Iris pigment epithelial cell (primary cell): ENCODE measurements at places on chromosomes 2 and 18.

DNA sequence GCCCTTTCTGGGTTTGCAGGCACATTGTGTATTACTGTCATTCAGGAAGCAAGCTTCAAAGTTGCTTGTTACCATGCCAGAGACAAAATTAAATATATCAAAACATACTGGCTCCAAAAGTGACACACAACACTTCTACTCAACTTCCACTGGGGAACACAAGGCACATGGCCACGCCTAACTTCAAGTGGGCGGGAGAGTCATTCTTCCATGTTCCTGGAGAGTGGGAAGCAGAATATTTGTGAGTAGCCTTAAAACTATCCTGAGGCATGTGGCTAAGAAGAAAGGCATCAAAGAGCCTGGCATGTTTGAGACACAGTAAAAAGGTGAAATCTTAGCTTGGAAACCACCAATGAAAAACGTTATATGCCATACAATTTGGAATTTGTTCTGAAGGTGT lies 90.5 kb upstream of the TACR1 start:
- no peak for DNase-seq

DNA sequence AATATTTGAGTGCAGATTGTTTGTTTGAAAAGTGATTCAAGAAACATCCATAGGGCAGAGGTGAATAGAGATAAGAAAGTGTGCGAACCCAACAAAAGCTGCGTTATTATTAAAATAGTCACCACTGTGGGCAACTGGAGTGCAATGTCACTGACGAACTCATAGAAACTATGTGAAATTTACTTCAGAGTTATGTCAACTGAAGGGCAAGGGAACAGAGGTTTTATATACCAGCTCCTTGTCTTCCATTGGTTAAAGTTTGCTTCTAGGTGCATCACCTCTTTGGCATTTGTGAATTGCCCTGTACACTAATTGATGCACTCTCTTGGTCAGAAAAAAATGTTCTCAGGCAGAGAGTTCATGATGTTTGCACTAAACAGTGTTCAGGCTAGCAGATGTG lies 110.5 kb upstream of the NYAP2 start:
- peak; percentile 83 for DNase-seq

DNA sequence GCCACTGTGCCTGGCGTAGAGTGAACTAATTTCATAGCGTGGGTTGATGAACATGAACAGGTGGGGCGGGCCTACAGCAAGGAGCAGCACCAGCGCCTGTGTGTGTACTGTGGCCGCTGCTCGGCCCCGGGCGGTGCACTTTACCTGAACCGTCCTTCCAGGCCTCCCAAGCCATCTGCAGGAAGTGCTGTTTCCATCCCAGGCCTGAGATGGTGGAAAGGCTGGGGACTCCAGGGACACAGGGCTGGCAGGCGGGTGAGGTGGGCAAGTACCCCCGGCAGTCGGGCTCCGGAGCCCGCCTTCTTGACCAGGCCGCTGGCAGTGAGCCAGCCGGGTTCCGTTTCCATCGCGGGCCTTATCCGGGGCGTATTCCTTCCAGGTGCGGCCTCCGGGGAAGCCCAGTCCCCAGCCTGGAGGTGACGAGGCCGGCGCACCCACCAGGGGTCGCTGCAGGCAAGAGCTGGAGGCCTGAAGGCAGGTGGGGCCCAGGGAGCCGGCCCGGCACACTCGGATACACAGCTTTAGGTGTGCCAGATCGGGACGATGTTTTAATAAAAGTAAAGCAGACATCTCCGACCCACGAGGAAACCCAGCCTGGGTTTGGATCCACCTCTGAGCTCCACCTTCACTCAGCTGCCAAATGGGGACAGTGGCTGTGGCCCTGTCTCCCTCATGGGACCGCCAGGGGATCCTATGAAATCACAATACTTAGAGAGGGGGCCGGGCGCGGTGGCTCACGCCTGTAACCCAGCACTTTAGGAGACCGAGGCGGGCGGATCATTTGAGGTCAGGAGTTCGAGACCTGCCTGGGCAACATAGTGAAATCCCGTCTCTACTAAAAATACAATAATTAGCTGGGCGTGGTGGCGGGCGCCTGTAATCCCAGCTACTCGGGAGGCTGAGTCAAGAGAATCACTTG lies 22.7 kb upstream of the PDIA6 start:
- peak; percentile 33 for DNase-seq

DNA sequence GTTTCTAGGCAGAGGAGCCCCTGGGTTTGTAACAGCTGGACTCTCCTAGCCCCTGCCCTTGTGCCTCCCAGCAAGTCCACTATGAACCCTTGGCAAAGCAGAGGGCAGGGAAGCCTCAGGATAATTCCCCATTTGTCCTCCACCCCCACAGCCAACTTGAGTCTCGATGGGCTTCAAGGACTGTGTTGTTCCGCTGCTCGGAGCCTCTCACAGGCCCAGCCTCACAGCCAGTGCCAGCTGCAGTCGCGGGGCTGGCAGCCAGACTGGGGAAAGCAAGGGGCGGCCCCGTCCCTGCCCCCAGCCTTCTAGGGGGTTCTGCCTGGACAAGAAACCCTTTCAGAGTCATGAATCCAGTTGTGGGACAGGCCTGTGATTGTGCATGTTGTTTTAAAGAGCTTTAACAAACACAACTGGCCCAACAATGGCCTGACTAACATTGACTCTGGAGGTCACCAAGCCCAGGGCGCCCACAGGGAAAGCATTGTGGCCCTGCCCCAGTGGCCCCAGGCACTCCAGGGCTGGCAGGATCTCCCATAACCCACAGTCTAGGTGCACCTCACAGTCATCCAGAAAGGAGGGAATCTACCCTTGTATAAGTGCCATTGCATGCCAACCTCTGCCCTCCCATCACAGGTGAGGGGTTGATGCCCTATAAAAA lies 71.8 kb upstream of the DAPL1 start:
- no peak for DNase-seq

GRCh38 chr2:41723526-41723925 lies 324.3 kb upstream of the PKDCC start:
- peak; percentile 51 for DNase-seq

DNA sequence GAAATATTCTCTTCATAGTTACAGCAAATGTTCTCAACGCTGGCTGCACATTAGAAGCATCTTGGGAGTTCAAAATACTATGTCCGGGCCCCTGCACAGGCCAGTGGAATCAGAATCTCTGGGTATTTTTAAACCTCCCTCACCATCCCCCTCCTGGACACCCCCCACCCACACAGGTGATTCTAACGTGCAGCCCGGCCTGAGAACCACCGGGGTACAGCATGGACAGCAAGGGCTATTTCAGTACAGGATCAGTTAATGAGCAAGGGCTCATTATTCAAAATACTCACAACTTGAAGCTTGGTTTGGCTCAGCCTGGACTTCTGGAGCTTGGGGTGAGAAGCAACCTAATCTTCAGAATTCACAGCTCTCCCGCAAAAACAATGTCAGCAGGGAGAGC lies 31.4 kb downstream of the INO80C start:
- no peak for DNase-seq

DNA sequence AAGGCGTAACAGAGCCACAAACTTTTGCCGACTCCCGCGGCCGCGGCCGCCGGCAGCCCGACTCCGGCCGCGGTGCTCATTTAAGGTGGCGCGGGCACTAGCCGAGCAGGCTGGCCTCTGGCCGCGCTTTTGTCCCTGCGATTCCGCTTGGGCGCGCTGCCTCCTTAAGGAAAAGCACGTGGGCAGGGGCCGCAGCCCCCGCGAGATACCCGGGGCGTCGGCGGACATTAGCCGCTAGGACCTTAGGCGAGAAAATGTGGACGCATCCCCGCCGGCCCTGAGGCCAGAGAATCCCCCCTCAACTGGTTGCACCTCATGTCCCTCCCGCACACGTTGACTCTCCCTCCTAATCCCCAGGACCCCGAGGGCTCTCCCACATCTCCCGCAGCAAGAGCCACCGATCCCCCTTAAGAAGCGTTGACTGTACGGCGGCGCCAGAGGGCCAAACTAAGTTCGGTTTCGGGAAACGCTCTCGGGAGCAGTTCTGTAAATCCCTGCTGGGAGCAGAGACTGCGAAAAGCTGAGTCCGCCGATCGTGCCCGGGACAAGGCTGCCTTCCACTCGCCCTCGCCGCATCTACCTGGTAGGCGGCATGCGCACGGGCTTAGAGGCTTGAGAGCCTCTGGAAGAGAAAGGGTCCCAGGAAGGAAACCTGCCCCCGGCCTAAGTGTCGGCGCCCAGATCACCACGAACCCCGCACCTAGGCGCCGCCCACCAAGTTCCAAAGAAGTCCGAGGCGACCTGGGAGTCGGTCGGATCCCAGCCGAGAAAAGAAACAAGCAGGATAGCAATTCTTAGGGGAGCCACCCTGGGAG lies 1.8 kb upstream of the SATB2 start:
- DNase-seq: peak; percentile 96

GRCh38 chr2:51994123-51994763 lies 962.3 kb upstream of the NRXN1 start:
- no peak for DNase-seq

DNA sequence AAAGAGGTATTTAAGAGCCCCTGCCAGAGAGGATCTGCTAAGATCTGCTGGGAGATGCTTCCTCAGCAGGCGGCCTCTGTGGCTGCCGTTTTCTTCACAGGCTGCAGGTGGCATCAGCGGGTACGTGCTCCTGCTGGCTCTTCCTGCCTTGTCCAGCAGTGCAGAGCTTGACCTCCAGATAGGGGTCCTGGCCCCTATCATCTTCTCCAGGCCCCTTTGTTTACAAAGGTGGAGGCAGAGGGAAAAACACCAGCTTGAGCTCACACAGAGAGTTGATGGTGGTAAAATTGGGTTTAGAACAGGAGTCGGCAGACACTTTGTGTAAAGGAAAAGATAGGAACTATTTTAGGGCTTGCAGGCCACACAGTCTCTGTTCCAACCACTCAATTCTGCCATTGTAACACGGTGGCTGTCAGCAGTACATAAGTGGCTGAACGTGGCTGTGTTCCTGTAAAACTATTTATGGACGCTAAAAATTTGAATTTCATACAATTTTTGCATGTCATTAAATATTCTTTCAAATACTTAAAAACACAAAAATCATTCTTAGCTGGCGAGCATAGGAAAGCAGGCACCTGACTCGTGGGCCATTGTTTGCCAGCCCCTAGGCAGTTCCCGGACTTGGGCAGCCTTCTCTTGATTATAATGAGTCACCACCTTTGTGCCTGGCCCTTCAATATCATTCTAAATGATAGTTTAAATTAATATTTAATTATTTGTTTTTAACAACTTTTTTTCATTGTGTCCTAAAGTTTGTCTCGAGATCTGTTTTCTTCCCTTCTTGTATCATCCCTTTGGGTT lies 98.2 kb upstream of the B3GNT7 start:
- DNase-seq: peak; percentile 62

- DNase-seq: no peak
Measured at GRCh38 chr2:76008001-76008702, 297.4 kb upstream of the GCFC2 start.

DNA sequence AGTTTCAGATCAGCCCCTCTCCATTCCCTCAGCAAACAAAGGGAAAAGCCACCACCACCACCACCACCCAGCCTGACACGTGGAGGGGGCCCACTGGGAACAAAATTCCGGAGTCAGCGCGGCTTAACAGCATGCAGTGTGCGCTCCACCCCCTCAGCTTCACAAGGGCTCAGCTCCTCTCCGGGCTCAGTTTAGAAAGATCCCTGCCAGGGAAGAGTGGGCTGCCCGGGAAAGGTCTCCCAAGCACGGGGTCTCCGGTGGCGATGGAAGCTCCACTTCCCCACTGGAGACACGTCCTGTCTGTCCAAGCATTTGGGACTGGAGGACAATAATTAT lies 55.7 kb downstream of the SNORC start:
- no peak for DNase-seq

DNA sequence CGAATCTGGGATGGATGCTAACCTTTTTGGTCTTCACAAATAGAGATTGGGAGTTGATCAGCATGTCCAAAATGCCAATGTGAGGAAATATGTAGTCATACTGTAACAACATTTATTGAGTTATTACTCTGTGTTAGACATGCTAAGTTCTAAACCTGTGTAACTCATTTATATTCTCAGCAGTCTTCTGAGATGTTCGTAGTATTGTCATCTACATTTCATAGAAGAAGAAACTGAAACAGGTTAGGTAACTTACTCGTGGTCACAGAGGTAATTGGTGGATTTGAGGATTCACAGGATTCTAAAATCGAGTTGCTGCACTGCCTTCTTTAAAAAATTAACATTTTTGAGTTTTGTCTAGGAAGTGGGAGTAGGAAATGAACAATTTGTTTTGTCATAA lies 162.1 kb downstream of the UBE2E3 start:
- DNase-seq: no peak

DNA sequence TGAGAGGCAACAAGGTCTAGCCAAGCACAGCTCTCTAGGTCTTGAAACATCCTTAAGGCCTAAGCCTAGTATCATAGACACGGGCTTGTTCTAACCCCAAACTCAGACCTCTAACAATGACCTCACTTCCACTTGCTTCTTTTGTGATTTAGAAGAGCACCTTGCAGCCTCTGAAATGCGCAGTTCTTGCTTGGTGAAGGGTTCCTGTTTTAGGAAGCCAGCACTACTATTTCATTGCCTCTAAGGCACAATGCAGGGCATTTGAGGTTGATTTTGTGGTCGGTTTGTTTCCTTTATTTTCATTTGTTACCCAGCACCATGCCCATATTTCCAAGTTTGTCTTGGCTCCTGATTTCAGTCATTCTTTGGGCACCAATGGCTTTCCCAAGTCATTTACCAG lies 117.0 kb upstream of the CYP1B1 start:
- DNase-seq: no peak

- peak; percentile 1 for DNase-seq
Measured at GRCh38 chr2:51013079-51013932, 18.6 kb downstream of the NRXN1 start.

DNA sequence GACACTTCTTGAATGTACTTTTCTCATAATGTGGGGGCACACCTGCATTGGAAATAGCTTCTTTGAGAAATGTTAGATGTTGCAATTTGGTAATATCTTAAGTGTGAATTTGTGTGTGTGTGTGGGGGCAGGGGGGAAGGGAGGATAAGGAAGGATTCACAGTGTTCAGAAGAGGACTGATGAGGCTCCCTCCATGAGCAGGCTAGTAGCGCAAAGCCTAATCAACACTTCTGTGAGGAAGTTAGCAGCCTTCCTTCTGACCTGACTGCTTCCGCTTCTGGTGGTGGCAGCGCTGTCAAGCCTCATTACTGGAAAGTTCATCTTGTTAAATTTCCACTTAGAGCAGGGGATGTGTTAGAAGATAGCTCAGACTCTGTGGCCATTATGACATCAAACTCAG lies 295.4 kb upstream of the SPRED2 start:
- DNase-seq: no peak

DNA sequence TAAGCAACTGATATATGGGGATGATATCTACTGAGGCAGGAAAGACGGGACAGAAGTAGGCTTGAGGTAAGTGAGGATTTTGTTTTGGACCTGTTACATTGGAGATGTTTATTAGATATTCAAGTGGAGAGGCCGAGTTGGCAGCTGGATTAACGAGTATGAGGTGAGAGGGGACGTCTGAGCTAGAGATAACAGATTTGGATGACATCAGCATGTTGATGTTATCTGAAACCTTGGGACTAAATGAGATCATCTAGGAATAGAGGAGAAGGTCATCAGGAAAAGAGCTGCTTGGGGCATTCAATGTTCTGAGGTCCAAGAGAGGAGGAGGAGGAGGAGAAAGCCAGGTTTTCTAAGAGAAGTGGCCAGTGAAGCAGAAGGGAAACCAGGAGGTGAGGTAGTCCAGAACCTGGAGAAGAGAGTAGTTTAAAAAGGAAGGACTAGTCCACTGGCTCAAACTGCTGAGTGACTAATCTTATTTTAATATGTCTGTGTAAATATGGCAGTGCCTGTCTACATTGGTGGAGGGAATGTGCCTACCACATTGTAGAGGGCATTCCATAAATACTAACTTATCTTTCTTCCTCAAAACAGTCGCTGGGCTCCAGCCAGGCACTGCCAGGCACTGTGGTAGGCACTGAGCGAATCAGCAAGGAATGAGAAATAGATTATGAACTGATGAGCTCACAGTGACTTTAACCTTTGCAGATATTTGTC lies 488.3 kb downstream of the DLGAP1 start:
- DNase-seq: peak; percentile 3
